D341Med (cell line): ENCODE measurements at places on chromosomes 3 and 15.

- DNase-seq: no peak
Measured at GRCh38 chr3:187639927-187640568, 30.1 kb downstream of the SST start.

- DNase-seq: no peak
Measured at GRCh38 chr15:70766597-70766996, 3.2 kb upstream of the UACA start.

GRCh38 chr3:176987901-176988650 is 209.2 kb downstream of the TBL1XR1 start:
- no peak for DNase-seq

DNA sequence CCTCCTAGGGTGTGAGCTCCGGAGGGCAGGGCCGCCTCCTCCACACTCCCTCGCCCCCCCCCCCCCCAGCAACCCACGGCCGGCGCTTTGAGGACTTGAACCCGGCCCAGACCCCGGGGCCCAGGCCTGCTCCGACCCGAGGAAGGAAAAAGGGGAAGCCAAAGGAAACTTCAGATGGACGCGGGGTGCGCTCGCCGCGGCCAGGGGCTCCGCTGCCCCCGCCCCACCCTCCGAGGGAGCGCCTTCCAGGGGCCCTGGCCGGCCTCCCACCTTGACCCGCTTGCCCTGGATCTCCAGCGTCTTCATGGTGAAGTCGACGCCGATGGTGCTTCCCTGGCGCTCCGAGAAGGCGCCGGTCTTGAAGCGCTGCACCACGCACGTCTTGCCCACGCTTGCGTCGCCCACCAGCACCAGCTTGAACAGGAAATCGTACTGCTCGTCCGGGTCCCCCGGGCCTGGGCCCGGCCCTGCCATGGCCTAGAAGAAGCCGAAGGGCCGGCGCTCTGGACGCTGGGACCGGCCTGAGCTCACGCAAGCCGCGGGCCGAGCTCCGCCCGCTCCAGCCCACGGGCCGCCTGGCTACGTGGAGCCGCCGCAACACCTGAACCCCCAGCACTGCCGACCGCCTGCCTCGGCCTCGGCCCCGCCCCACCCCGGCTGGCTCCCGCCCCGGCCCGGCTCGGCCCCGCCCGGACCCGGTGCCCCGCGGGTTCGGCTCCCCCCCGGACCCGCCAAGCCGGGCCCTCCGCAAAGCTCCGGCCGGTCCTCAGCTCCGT is 400 bp downstream of the RAB43 start:
- peak; percentile 51 for DNase-seq

DNA sequence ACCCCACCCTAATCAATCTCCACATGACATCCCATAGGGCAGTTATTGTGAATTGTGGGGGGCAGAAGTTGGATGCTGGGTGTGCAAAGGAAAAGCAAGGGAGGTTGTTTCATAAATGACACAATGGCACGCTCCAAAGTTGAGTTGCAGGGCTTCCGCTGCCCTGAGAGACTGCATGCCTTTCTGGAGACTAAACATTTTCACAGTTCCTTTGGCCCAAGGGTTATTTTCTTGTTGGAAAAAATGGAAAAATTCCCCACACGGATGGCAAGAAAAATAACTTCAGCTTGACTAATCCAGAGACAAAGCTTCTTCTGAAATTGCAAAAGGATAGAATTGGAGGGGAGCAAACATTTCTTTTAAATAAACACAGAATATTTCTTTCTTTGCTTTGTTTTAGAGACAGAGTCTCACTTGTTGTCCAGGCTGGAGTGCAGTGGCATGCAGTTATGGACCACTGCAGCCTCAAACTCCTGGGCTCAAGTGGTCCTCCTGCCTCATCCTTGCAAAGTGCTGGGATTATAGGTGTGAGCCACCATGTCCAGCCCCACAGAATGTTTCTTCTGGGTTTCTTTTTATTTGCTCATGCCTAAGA is 19.1 kb upstream of the TPM1 start:
- no peak for DNase-seq

DNA sequence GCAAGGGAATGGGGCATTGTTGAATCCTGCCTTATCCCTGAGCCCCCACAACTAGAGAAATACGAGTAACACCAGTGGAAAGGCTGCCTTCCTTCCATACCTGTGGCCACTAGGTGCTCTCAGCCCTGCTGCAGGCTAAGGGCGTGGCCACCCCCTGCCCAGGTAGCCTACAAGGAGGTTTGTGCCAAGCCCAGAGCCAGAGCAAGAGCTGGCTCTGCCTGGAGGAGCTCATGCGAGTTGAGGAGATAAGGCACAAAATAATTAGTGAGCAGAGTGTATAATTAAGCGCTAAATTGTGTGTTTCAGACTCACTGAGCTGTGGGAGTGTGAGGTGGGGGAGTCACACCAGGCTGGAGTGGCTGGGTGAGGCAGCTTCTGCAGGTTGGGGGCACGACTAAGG is 49.2 kb downstream of the TPRA1 start:
- DNase-seq: no peak

DNA sequence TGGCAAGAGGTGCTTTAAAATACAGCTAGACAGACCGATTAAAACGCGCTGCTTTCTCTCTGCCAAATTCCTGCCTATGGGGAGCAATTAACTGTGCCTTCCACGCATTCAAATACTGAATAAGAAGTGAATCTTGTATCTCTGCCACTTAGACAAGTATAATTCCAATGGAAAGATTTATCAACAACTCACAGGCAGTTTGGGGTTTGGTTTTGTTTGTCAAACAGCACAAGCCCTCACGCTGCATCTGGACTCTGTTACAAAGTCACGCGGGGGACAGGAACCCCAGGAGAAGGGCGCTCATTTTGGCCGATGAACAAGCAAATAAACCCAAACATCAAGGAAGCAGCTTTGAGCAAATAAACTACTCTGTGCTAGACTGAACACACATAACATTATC is 61.8 kb upstream of the TMCO5A start:
- no peak for DNase-seq

GRCh38 chr3:133439563-133439962 is 39.7 kb downstream of the BFSP2 start:
- DNase-seq: no peak

- no peak for DNase-seq
Measured at GRCh38 chr3:129226374-129226773, 23.0 kb upstream of the COPG1 start.

DNA sequence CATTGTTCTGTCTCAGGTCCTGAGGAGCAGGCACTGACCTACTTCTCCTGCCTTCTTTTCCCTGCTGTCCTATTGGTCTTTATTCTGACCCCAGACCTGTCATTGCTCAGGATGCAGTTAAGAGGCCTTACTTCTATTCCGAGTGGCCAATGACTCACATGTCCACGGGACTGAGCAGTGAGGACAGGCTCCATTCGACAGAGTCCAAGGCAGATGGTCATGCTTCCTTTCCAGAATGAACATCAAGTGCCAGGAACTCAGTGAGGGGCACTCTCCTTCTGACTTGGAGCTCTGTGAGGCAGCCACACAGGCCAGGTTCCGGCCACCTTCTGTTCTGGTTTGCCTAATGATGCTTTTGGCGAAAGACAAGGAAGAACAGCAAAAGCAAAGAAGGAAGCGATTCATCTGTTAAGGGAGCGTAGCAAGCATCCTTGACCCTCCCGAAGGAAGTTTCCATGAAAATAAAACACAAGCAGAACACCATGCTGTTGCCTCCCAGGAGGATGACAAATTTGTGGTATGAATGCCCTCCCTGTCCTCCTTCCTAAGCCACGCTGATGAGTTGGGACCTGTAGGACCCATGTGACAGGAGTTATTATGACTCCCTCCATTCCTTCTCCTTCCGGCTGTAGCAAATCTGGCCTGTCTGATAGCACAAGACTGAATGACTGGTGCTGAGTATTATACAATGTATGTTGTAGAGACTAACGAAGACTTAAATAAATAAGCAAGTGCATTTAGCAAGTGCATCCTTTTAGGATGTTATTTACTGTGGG is 14.4 kb upstream of the TPRG1 start:
- DNase-seq: no peak

- no peak for DNase-seq
Measured at GRCh38 chr3:4407941-4408340, 59.1 kb downstream of the SUMF1 start.

DNA sequence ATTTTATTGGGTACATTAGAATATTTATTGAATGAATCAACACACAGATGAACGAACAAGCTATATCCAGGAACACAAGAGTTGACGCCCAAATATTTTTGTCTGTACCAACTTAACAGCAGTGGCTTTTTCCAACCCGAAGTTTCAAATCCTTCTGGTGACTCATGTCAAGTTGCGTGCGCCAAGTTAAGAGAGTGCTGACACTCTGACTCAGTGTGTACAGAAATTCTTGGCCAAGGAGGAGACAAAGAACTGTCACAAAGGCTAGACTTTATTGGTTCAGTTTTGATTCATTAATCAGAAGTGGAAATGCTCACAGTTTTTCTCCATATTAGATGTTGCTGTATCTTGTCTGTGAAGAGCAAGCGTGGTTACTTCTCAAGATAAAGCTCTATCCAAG is 59.6 kb upstream of the TSC22D2 start:
- DNase-seq: no peak

DNA sequence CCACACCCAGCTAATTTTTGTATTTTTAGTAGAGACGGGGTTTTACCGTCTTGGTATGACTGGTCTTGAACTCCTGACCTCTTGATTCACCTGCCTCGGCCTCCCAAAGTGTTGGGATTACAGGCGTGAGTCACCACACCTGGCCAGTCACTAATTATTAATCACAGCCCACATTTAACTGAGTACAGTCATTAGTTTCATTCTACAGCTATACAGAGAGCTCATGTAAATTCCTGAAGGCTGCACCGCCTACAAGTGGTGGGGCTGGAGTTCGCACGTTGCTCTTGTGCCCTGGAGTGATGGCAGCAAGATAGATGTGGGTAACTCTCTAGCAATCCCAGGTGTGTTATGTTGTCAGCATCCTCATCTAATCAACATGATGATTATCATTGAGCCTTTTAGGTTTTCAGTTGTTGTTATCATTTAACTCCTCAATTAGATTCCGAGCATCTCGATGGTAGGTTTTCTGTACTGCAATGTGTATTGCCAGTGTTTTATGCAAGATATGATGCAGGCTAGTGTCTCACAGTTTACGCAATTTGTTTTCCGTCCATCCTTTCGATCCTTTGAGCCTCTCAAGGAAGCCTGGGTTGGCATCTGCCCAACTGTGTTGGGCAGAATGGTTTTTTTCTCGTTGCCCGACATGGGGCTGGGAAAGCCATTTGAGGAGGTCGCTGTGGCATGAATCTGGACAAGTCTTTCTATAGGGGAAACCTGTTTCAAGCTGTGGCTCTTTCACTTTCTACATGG is 216.3 kb downstream of the LPP start:
- DNase-seq: no peak

DNA sequence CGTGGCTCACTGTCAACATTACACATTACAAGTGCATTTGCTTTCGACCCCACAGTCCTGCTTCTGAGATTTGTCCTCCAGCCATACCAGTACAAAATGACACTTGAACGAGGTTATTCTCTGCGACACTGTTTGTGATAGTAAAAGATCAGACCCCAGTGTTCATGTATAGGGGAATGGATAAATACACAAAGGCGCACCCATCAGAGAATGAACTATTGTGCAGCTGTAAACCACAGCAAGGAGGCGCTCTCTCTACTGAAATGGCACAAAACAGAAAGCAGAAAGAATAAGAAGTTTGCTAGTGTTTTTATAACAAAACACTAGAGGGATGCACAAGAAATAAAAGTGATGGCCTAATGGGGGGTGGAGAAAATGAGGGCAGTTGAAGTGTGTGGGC is 4.9 kb upstream of the CHSY1 start:
- DNase-seq: no peak

DNA sequence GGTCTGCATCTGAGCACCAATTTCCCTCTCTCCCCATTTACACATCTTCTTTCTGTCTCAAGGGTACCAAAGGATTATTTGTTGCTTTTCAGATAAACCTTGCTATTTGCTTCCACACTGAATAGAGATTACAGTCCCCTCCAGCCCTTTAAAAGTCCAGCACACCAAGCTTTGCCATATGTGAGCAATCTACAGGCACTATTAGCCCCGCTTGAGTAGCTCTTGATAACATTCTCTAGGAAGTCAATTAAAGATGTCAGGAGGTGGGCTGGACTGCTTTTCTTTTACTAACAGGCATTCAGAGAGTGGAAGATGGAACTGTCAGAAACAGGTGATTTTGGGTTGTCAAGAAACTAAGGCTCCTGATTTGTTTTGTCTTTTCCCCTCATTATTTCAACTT is 417.0 kb downstream of the ROBO2 start:
- no peak for DNase-seq

- no peak for DNase-seq
Measured at GRCh38 chr15:89379818-89380217, 45.2 kb upstream of the POLG start.

DNA sequence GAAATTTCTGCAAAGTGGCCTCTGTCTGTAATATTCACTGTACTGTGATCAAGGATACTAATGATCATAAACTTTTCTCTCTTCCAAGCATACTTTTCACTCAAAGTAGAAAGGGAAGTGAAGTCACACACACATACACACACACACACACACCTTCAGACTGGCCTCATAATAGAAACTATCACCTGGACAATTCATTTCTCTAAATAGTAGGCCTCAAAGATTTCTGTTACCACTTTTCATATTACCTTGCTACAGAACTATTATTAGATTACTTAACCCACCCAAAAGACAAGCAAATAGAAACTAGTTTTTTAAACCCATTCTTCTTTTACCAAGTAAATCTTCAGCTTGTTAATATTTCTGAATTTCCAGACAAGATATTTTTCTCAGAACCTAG is 12.2 kb downstream of the CPB1 start:
- DNase-seq: no peak

GRCh38 chr3:69232482-69232881 is 110.1 kb upstream of the LMOD3 start:
- DNase-seq: no peak

GRCh38 chr3:82033186-82033585 is 271.7 kb upstream of the GBE1 start:
- DNase-seq: no peak

DNA sequence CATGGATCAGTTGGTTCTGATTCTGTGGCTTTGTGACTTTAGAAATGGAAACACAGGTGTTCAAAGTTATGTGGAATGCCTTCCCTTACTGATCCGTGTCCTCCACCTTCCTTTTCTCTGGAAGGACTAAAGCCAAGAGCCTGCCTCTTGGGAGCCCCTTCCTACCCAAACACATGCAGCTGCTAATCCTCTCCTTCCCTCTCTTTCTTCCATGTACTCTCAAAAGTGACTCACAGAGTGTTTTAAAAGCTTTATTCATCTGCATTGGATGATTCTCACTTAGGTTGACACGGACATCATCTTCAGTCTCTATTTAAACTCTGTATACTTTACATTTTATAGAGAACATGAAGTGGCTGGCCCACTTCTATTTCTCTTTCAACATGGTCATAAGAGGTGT is 856.5 kb upstream of the ARPP21 start:
- no peak for DNase-seq

GRCh38 chr3:169218314-169218983 is 445.1 kb downstream of the MECOM start:
- DNase-seq: peak; percentile 66

DNA sequence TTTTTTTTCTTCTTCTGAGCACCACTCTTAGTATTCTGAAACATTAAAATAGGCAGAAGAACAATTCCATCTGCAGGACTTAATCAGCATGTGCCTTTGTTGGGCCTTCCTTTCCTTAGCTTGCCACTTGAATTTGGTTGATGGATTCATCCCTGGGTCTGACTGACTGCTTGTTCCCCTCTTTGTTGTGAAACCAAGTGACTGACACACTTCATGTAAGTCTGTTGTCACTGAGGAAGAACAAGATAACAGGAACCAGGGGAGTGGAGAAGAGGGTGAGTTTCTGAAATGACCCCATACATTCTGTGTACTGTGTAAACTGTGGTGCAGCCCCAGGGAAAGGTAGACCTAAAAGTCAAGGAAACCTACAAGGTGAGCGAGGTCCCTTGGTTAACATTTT is 188.7 kb upstream of the TBC1D5 start:
- no peak for DNase-seq
